Activated naive CD8-positive, alpha-beta T cell treated with anti-CD3 and anti-CD28 coated beads, Interleukin-2, amount 50 U/mL, for 16 hours (primary cell): ENCODE measurements at places on chromosomes 5 and 9.

- no peak for DNase-seq
Measured at GRCh38 chr5:107869438-107870115, 198.8 kb upstream of the EFNA5 start.

GRCh38 chr5:9318031-9318430, 227.8 kb downstream of the SEMA5A start:
- no peak for DNase-seq

GRCh38 chr5:160919626-160920025, 67.6 kb upstream of the ATP10B start:
- DNase-seq: no peak

DNA sequence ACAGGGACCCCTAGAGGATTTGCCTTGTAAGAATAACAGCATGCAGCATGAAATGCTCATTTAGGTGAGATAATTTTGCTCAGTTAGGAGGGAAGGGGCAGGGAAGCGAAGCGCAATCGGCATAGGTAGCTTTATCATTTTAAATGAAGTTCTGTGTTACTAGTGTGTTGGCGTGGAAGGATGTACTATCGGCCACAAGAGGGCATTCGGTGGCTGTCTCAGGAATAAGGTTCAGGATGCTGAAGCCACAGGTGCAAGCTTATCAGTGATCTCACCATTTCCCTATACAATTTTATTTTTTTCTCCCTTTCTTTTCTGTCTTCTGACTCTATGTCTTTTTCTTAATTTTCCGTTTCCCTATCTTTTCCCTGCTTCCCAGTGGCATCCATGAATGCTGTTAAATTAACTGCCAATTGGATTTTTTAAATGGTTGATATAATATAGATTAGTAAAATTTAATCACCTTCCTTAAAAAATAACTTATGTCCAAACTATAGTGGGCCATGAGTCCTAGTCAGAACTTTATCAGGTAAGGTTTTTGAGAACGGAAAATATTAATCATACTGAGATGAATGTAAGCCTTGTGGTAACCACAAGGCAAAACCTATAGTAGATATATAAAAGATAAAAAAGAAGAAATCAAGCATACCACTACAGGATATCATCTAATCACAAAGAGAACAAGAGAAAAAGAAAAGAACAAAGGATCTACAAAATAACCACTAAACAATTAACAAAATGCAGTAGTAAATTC, 1.2 kb upstream of the INSL6 start:
- peak; percentile 21 for DNase-seq

DNA sequence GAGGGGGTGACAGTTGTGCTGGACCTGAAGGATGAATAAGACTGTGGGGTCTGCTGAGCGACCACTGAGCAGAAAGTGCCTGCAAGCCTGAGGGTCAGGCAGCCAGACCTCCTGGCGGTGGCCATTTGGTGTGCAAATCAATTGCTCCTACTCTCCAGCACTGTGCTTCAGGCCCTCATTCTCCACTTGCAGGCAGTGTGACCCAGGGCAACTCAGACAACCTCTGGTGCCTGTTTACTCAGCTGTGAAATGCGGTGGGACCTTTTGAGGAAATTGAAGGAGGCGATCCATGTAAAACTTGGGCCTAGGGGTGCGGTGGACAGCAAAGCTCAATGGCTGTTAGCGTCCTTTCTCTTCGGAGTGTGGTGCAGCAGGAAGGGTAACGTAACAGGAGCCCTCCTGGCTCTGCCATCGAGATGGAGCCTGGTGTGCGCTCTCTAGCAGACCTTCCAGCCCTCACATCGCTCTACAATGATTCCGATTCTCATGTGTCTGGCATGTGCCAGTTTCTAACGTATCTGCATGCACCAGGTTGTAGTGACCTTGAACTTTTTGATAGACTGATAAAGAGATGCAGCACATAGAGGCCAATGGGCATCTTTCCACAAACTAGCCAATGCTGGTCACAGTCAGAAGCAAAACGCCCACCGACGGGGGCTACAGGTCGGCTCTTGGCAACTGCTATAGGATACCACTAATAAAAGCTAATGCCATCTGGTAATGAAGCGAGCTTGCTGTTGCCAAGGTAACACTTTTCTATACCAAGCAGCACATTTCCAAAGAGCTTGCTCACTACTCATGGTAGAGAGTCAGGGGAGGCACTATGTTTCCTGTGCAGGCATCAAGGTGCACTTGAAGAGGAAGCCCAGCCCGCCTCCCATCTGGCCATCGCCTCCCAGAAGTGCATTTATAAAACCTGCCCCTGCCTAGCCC, 159.7 kb upstream of the RAPGEF1 start:
- no peak for DNase-seq

- DNase-seq: no peak
Measured at GRCh38 chr5:126753227-126753626, 23.7 kb upstream of the LMNB1 start.

DNA sequence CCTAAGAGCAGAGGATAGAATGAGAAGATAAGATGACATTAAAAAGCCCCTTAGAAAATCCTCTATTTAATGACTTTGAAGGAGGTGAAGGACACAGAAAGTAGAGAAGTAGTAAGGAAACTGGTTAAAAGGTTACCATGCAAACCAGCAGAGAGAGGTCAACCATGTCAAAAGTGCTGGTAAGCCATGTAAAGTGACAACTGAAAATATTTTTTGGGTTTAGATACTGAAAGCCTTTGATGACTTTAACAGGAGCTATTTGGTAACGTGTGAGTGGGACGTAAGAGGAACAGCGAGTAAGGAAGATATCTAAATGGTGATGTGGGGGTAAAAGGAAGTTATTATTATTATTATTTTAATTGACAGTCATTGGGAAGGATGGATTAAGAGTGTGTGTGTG, 56.9 kb downstream of the MACIR start:
- DNase-seq: no peak

GRCh38 chr5:126107381-126107780, 315.8 kb upstream of the GRAMD2B start:
- no peak for DNase-seq

DNA sequence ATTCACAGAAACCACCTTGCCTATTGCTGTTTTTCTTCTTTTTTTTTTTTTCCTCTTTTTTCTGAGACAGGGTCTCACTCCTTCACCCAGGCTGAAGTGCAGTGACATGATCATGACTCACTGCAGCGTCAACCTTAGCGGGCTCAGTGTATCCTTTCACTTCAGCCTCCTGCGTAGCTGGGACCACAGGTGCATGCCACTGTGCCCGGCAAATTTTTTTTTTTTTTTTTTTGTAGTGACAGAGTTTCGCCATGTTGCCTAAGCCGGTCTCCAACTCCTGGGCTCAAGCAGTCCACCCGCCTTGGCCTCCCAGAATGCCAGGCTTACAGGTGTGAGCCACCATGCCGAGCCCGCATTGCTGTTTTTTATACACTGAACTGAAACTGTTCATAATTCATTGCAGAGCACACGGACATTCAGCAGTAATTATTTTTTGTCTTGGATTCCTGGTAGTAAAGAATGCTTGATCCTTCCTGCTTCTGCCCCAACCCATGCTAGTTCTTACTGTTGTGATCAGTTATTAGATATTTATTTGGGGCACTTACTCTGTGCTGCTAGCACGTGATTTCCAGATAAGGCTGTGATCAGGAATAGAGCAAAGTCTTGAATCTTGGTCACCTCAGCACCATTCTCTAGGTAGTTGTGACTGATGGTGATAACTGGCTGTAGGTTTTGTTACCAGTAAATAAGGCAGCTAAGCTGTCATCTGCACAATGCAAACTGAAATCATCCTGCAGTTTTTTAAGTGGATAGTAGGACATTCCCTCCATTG, 14.0 kb downstream of the MAP3K1 start:
- DNase-seq: no peak

GRCh38 chr5:62199792-62200716, 106.0 kb upstream of the KIF2A start:
- DNase-seq: no peak

DNA sequence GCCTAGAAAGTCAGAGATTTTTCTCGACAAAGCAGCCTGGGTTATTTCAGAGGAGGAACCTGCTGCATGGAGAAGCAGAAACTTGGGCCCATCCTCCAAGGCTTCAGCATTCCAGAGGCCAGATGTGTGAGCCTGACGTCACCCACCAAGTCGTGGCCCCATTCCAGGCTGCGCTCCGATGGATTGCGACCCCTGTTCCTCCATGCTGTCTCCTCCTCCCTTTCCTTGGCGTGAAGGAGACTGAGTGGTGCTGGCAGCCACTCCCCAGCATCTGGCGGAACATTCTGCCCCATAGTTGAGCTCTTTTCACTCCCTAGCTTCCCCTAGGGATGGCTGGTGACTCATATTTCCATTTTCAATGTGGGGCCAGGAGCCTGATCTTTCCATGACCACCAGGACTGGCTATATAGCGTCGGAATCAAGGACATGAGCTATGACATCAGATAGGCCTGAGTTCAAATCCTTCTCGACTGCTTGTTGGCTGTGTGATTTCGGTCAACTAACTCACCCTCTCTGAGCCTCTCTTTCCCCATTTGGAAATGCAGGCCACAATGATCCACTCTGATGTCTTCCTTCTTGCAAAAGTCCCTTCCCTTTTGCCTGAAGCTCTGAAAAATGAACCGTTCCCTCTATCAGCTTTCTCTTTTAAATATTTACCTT, 24.5 kb upstream of the DUSP1 start:
- no peak for DNase-seq

DNA sequence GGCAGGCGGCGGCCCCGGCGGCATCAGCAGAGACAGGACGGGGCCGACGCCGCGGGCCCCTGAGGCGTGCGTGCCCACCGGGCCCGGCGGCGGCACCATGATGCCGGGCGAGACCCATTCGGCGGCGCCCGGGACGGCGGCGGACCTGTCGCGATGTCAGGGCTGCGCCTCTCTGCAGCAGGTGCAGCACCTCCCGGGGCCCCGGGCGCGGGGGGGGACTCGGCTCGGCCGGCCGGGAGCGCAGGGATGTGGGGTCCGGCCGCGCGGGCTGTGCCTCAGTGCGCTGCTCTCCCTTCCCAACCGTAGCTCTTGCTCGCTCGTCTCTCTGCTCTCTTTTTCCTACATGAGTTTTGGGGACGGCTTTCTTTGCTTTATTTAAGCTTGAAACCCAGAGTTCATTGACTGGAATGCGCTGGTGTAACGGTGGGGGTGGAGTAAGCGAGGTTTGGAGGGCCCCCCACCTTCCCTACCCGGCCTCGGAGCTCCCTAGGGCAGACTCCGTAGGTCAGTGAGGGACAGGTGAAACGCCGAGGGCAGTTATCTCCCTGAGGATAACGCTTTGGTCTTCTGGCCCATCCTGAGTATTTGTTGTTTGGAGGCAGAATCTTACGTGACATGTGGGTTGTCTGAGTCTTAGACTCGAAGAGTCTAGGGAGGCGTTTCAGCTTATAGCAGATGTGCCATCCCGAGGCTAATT, 490 bp downstream of the ICE1 start:
- no peak for DNase-seq

DNA sequence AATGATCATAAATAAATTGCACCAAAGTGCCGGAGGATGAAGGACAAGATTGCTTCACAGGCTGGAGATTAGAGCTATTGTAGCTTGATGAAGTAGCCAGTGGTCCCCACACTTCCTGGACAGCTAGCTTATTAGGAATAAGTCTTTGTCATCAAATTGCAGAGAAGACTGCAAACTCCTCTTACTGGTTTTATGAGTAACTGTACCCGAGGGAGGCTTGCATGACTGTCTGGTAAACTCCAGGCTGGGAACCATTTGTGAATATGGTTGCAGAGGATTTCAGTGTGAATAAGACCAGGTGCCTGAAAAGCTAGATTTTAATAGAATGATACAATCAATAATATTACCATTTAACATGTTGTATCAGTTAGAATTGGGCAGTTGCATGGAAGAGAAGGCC, 36.5 kb upstream of the SEMA5A start:
- no peak for DNase-seq

- DNase-seq: no peak
Measured at GRCh38 chr9:137720571-137721110, 101.8 kb downstream of the EHMT1 start.

GRCh38 chr9:119533504-119533903, 164.3 kb upstream of the BRINP1 start:
- no peak for DNase-seq

DNA sequence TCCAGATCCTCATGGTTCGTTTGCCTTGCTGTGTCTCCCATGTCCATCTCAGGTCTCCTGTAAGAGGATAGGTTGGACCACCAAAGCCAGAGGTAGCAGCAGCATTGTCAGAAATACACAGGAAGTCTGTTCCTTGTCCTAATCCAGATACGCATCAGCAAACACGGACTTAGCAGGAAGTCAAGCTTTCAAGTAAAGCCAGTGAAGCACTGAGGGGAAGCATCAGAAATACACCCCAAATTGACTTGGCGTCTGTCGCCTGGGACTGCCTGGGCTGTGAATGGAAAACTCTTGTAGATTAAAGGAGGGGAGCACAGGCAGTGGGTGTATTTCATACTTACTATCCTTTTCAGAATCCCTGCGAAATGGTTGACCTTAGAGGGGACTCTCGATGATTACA, 171.3 kb downstream of the PSAT1 start:
- no peak for DNase-seq

- DNase-seq: no peak
Measured at GRCh38 chr9:124788542-124789217, 11.7 kb downstream of the OLFML2A start.

- no peak for DNase-seq
Measured at GRCh38 chr9:137286975-137287383, 9.5 kb downstream of the TOR4A start.

DNA sequence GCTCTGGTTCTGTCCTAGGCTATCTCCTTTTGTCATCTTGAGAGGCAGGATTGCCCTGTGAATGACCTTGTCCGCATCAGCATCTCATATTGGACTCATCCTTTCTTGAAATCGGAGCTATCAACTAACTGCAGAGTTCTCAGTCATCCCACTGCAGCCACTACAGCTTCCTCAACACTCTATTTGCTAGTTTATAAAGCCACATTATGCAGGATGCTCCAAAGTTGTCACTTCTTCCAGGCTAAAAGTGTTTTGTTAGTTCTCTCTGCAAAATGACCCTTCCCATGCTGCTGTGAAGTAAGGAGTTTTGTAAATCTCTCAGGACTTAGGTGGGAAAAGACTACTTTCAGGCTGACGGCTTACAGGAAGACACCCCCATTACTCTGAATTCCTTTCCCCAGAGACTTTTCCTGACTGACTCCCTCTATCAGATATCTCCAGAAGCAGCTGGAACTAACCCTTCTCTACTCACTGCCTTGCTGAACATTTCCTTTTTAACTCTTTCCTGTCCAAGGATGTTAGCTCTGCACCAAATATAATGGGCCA, 257.6 kb downstream of the NFIB start:
- DNase-seq: no peak

GRCh38 chr9:83445703-83446265, 92.4 kb downstream of the FRMD3 start:
- no peak for DNase-seq
